OCI-LY7 (cell line): ENCODE measurements at places on chromosomes 11 and 22. TPM values are rescaled to one million over a fixed set of nuclear protein-coding genes. Genes with fewer than 3 reads are reported as not detected.

DNA sequence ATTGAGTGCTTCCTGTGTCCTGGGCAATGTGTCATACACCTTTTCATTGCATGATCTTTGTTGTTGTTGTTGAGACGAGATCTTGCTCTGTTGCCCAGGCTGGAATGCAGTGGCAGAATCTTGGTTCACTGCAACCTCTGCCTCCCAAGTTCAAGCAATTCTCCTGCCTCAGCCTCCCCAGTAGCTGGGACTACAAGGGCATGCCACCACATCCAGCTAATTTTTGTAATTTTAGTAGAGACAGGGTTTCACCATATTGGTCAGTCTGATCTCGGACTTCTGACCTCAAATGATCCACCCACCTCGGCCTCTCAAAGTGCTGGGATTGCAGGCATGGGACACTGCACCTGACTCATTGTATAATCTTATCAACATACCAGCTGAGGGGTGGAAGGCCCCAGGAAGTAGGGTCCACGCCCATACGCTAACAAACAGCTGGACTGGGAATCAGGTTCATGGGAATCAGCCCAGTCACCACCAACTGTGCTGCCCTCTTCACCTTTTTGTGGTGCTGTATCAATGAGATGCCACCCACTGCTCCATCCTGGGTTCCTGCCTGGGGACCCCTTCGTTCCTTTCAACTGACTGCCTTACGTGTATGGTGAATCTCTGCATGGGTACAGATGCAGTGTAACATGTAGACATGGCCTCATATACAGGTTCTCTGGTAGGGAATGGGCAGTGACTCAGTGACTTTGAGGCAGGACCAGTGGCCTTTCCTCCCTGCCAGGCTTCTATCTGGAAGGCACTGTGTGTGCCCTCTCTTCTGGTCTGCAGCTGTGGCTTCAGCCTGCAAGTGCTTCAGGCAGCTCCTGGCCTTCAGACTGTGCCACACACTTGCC, 32.5 kb upstream of the YWHAH start:
- no peak for DNase-seq

DNA sequence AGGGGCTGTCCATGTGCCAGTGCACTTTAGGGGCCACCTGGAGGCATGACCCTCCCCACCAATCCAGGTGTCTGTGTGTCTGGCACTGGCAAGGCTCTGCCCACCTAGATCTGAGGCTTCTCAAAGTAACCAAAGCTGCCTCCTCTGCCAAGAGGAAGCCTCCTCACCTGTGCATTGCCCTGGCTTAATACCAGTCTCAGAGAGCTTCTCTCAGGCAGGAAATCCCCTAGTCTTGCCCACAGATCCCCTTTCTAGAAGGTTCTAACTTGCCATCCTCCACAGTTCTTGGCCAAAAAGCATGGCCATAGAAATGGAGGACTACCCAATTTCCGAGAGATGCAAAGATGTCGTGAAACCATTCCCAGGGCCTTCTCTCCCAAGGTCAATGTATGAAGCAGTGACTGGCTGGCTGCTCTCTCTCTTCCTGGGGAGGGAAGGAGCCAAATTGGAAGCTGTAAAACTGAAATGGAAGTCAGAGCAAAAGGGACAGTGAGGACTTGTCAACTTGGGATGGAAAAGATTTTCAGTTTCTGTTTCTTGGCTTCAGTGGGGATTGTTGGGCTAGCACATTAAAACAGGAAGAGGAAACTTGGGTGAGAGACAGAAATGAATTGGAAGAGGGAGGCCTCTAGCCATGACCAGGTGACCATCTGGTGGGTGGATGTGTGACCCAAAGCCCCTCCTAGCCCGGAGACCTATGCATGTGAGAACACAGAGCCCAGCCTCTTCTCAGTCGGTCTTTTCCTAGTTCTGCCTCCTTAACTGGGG, 68.8 kb downstream of the PRDM11 start:
- no peak for DNase-seq

DNA sequence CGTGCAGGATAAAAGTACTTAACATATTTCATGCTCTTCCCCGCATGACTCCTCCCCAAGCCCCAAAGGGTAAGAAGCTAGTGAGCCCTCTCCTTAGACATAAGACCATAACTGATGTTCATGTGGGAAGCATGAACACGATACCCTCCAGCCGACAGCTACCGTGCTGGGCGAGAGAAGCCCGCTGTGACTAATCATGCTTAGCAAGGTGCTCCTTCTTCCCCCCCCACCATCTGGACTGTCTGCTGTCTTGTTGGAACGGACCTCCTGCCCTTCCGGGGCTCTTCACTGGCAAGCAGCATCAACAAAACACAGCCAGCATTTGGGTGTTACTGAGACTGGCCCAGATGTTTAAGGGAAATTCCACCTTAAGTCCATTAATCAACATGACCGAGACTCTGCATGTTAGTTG, 200.6 kb downstream of the DBX1 start:
- DNase-seq: no peak

DNA sequence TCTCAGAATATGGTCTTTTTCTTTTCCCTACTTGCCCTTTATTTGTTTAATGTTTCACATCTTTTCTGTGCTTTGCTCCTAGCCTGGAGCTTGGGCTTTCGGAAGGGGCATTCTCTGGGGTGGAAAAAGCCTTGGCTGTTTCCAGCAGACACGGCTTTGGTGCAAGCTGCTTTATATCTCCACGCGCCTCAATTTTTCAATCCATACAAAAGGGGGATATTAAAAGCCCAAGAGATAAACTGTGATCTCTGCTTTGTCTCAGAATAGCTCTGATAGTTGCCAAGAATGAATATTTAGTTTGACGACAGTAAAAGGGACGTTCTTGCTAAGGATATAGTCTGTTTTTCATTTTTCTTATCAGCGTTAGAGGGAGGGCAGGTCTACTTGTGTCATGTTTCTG, 194.0 kb upstream of the KIRREL3 start:
- no peak for DNase-seq

DNA sequence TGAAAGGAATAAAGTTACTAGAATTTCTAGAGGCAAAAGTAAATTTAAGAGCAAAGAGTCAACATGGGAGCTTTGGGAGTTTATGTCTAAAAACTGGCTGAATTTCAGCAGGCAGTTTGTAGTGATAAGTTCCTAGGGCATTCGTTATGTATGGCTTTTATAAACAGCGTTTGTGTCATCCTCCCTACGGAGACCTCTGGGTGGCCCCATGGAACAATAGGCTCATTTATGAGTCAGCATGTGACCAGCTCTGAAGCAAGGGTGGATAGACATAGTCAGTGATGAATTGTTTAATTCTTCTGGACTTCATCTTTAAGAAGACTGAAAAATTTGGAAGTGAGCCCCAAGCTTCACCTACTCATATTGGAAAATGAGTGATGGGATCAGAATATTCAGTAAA, 37.1 kb downstream of the SVIP start:
- no peak for DNase-seq

DNA sequence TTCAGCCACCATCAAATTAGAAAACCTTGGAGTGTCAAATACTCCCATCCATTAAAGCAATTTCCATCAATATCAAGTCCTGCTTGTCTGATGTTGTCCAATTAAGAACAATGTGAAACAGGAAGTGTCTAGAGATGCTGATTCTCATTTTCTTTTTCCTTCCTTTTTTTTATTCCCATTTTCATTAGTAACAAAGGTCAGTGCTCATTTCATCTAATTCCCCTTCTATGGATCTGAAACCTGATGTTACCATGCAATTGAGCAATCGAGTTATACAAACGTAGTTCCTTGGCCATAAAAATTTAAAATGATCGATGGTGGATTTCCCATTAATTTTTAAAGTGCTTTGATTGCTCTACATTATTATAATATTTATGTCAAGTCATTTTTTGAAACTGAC, 330.6 kb upstream of the ZC3H12C start:
- no peak for DNase-seq

DNA sequence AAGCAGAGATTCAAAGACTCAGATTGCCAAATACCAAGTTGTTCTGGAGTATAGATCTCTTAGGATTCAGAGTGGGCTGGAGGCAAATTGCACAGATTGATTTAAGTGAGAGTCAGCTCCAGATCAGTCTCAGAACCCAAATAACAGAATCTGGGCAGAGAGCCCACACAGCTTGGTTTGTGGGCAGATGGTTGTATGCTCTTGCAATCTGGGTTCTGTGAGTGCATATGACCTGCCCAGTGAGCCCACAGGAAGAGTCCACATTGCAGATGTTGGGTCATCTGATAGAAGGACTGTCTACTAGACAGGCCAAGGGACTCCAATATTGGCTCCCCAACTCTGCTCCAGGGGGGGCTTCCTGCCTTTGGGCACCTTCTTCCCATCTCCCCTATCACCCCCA, 65.9 kb downstream of the ADAMTS15 start:
- DNase-seq: no peak

Gene CHRM1
- not detected in 2 replicates for total RNA-seq

Gene NAV2
- 0.33 and 0.68 TPM in 2 replicates for total RNA-seq

Gene GLB1L3
- total RNA-seq: not detected in 2 replicates

Gene C11orf65
- 2.0 and 3.4 TPM in 2 replicates for total RNA-seq

Gene HORMAD2
- not detected in 2 replicates for total RNA-seq
